ENCODE measurements at places on chromosomes 13 and 19.

GRCh38 chr19:55543567-55543966, 1.8 kb downstream of the SBK3 start:
- DNase-seq = no peak

DNA sequence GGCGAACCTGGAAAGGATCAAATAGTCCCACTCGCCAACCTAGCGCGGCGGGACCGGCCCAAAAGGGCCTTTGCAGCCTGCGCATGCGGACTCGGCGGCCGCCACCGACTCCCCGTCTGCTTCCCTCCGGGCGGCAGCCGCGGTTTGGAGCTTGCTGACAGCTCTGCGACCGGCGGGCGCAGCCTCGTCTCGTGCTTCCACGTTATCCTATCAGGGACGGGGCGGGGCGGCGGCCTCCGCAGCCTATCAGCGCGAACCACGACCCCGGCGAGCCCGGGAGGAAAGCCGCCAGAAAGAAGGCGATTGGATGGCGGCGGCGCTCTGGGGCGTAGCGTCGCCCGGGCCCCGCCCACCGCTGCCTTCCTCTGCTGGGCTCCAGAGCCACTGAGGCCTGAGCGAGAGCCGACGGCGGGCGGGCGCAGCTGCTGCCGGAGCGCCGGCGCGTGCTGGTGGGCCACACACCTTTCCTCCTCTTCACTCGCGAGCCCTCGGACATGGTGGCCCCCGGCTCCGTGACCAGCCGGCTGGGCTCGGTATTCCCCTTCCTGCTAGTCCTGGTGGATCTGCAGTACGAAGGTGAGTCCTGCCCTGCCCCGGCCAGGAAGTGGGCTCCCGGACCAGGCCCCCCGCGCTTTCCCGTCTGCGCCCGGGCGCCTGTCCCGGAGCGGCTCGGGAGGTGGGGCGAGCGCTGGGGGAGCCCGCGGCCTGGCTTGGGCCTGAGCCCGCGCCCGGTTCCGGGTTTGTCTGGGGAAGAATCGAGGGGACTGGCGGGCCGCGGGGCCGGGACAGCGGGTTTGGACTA, at the start of gene DNAJC3:
TSS of gene DNAJC3 (plus strand) at position 378 of the 802 bp plus-strand sequence. CDS start at position 495, 117 bp downstream.
- DNase-seq = peak; percentile 98

DNA sequence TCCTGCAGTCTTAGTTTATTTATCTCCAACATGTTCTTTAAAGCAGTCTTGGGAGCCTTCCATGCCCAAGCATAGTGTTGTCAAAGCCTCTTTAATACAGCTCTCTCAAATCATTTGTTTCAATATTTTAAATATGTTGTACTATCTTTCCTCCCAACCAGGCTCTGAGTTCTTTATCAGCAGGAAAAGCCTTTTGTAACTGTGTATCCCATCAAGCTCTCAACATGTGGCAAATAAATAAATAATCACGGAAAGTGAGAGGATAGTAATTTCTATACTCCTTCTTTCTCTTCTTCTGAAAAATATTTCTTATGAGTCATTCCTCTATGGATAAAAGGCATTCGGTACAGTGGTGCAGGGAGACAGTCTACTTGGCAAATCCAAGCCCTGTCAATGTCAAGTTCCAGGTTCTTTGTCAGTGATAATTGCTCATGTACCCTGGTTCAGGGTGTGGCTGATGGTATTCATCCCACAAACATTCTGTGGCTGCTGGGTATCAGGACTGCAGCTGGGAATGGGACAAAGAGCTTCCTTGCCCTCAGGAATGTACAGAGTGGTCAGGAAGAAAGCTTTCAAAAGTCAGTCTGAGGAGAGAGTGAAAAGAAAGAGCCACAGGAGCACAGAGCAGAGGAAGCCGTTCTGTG, 384.3 kb downstream of the EFNB2 start:
- no peak for DNase-seq

GRCh38 chr13:48938308-48938943, 37.3 kb upstream of the FNDC3A start:
- DNase-seq = no peak

- DNase-seq = no peak
These were observed 65.4 kb downstream of the KL start for GRCh38 chr13:33081666-33082065.
